CD4-positive, alpha-beta T cell treated with Interleukin-1 beta for 1 hour (primary cell): ENCODE measurements at places on chromosomes 1 and 21.

GRCh38 chr1:176717066-176717750 lies 254.2 kb downstream of the PAPPA2 start:
- no peak for DNase-seq

DNA sequence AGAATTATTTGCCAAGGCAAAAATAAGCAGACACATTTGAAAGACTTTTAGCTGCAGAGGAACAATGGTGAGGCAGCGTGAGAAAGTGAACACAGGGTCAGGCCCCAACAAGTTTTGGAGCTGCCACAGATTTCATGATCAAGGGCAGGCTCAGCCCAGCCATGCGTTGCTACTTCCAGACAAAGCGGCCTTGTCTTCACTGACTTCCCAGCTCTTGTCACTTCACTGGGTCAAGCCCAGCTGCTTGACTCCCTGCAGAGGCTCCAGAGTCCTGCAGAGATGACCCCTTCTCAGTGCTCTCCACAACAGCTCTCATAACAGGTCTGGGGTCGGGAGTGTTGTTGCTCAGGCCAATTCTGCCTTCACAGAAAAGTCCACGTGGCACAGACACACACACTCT lies 35.8 kb downstream of the HHAT start:
- DNase-seq: no peak

DNA sequence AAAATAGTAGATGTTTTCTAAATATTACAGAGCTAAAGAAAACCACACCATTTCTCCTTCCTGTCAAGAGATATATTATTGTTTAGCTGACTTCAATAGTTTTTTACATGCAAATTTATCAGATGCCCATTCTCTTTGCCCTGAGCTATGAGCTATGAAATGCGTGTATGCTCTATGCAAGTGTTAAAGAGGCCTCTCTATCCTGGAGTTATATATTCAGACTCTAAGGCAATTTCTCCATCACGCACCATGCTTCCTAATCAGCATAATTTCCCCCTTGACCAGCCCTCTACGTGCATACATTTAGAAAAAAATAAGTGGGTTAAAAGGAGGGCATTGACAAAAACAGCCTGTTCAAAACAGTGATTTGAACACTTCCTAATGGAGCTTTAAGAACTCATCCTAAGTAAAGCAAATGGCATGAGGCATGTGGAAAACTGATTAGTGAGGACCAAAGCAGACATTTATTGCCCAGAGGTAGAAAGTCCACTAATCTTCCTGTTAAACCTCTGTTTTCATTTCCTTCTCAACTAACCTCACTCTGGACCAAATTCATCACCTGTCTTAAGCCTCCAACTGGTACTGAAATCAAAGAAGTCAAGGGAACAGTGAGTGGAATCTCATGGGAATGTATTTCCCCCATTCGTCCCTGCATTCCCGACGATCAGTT lies 565.8 kb upstream of the PKN2 start:
- DNase-seq: no peak

GRCh38 chr21:46443910-46444309 lies 14.8 kb upstream of the DIP2A start:
- DNase-seq: no peak

- no peak for DNase-seq
These were observed 11.3 kb upstream of the BACH1 start for GRCh38 chr21:29287383-29287782.

GRCh38 chr21:15870819-15871218 lies 141.0 kb downstream of the USP25 start:
- no peak for DNase-seq

DNA sequence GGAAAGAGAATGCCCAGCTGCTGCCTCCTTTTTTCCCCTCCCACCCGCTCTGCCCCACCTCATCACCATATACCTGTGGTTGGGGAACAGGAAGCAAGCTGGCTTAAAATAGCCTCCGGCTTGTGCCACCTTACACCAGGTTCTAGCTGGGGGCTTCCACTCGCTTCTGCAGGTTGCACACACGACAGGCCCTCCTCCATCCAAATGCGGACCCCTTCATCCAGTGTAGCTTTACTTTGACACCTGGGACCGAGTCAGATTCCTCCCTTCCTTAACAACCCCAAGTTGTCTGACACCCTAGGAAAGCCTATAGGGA lies 14.6 kb downstream of the BLACAT1 start:
- no peak for DNase-seq

DNA sequence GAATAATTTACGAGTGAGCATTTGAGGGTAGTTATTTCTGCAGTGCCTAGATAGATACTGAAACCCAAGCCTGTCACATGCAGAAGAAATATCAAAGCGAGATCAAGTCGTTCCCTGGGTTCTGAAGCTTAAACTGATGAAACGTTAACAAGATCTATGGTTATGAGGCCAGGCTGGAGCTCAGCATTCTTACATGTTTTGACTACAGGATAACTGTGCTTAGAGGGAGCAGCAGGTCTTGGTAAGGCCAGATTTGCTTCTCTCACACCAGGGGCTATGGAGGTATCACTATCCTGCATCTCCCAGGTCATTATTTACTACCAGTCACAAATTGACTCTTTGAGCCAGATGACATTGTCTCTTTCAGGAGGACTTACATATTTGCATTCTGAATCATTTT lies 1401.4 kb upstream of the PRMT6 start:
- no peak for DNase-seq

- peak; percentile 78 for DNase-seq
These were observed 29.1 kb upstream of the JUN start for GRCh38 chr1:58812926-58813325.

GRCh38 chr1:24752305-24752704 lies 7.1 kb downstream of the CLIC4 start:
- no peak for DNase-seq

GRCh38 chr1:202249436-202249835 lies 55.8 kb downstream of the LGR6 start:
- no peak for DNase-seq

DNA sequence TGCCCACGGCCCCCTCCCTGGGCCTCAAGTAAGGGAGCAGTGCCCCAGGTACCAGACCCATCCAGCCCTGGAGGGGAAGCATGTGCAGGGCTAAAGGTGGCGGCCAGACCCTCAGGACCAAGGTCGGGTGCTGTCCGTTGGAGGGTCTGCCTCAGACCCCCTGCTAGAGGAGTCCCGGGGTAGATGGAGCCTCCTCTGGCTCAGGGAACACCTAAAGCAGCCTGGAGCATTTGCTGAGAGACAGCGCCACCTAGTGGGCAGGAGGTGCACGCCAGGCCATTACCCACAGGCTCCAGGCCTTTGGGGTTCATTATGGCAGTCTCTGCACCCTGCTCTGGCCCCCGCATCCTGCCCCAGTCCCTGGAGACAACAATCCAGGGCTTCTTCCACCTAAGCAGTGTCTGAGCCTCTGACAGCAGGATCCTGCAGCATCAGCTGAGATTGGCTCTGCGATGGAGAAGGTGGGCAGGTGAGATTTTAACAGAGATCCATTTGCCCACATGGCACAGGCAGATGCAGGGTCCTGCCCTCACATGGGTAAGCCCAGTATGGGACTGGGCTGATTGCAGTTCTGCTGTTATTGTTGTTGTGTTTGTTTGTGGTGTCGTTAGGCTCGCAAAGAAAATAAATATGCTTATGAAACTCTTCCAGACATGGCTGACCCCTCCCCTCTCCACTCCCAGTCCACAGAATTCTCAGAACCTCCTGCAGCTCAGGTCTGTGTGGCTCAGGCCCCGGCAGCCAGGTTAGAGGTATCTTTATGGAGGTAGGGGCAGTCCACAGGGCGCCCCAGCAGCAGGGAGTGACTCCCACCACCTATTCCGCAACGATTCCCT lies 42.4 kb downstream of the CTNNBIP1 start:
- peak; percentile 87 for DNase-seq

DNA sequence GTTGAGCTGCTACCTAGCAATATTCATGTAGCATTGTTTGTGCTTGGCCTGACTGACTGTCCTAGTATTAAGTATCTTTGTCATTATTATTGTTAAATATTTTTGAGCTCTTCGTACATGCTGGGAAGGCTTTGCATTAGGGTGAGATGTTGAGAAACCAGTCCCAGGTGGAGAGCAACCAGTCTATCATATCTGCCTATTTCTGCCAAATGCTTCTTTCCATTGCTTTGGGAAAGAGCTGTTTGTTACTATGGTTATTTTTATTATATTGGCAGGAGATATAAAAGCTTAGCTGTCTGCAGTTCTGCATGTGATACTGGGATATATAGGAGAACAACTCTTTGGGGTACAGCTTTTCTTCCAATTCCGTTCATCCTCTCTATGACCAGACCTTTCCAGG lies 85.1 kb downstream of the CLDN17 start:
- no peak for DNase-seq

DNA sequence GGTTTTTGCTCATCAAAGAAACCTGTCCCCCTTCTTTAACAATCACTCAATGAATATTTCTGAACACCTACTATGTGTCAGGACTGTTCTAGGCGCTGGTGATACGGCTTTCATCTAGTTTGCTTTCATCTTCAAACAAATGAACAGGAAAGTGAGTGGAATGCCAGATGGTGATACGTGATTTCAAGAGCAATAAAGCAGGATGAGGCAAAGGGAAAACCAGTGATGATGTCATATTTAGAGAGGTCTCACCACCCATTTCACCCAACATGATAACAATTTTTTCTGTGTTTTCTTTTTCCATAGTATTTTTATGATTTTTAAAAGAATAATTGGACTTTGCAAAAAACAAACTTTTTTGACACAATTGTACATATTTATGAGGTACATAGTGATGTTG lies 11.3 kb upstream of the SLC6A17 start:
- no peak for DNase-seq

DNA sequence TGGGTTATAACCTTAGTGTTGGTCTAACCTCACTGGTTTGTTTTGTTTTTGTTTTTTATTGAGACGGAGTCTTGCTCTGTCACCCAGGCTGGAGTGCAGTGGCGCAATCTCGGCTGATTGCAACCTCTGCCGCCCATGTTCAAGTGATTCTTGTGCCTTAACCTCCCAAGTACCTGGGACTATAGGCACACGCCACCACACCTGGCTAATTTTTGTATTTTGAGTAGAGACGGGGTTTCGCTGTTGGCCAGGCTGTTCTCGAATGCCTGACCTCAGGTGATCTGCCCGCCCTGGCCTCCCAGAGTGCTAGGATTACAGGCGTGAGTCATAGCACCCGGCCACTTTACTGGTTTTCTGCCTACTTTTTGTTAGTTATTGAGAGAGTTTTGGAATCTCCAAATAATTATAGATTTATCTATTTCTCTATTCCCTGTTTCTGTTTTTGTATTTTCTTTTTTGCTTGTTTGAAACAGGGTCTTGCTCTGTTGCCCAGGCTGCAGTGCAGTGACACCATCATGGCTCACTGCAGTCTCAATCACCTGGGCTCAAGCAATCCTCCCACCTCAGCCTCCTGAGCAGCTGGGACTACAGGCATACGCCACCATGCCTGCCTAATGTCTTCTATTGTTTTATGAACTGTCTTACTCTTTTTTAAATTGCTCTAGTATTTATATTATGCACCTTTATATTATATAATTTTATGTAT lies 21.4 kb downstream of the SMG7 start:
- no peak for DNase-seq

GRCh38 chr1:212452323-212453155 lies 19.8 kb downstream of the NENF start:
- DNase-seq: no peak

GRCh38 chr1:23825762-23826522 lies 713 bp upstream of the HMGCL start:
- DNase-seq: no peak

DNA sequence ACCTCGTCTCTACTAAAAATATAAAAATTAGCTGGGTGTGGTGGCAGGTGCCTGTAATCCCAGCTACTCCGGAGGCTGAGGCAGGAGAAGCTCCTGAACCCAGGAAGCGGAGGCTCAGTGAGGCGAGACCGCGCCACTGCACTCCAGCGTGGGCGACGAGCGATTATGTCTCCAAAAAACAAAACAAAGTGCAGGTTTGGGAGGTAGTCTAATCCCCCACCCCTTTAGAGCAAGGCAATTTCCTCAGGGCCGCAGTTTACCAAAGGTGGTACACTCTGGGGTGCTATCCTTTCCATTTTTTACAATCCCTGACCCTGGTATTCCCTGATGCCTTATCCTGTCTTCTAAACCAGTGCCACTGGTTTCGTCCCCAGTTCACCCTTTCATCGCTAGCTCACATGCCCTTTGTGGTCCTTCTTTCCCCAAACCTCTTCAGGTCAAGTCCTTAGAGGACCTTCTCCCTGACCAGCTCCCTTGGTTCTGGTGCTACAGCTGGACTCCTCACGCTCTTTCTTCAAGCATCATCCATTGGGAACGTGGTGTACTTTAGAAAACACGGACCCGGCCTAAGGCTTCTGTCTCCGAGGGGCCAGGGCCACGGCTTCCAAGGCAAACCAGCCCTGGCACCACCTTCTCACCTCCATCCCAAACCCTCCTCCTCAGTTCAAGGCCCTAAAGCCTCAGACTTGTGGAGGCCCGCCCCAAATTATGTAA lies 873 bp downstream of the IFT25 start:
- DNase-seq: no peak

DNA sequence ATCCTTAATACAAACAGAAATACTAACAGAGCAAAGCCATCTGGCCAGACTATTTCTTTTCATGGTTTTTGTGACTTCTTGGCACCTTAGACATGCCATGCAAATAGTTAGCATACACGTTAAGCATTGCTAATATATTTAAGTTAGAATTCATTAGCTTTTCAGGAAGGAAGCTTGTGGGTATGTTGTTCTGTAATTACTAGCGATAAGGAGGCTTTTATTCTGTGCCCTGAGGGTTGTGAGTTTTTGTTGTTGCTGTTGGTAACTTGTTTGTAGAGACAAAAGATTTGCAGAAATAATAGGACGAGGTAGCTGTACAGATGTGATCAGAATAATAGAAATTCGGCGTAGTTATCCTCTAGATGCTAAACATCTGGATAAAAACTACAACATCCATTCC lies 305.3 kb downstream of the TM2D1 start:
- no peak for DNase-seq

- no peak for DNase-seq
These were observed 13.0 kb downstream of the CAPN8 start for GRCh38 chr1:223652436-223652941.

DNA sequence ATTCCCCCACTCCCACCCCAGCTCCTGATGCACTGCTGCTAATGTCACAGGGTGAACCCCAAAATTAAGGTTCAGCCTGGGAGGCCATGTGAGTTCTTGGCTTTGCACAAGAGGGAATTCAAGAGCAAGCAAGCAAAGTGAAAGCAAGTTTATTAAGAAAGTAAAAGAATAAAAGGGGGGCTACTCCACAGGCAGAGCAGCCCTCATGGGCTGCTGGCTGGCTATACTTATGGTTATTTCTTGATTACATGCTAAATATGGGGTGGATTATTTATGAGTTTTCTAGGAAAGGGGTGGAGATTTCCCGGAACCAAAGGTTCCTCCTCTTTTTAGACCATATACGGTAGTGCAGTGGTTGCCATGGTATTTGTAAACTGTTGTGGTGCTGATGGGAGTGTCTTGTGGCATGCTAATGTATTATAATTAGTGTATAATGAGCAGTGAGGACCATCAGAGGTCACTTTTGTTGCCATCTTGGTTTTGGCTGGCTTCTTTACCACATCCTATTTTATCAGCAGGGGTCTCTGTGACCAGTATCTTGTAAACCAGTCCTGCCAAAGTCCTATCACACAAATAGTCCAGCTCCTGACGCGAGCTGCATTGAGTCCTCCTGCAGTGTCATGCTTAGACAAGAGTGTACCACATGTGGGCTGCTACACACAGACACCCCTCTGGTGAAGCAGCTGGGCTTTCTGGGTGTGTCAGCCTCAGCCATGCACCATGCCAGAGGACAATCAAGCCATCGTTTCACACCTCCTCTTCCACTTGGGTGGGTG lies 46.4 kb upstream of the CSF1 start:
- DNase-seq: peak; percentile 14

- DNase-seq: no peak
These were observed 262.1 kb downstream of the AKT3 start for GRCh38 chr1:243587823-243588560.
